ENCODE measurements at places on chromosomes 5 and 9. TPM values are rescaled to one million over a fixed set of nuclear protein-coding genes. Genes with fewer than 3 reads are reported as not detected.

The SLC36A1 gene
- 8.6 TPM for total RNA-seq

The ZNF367 gene
- 10.0 TPM for total RNA-seq

The SPATA31A3 gene
- not detected for total RNA-seq

The ARID3C gene
- not detected for total RNA-seq

The GADD45G gene
- 0.64 TPM for total RNA-seq

The GRIN3A gene
- not detected for total RNA-seq

The DRD1 gene
- total RNA-seq: not detected

The SYK gene
- total RNA-seq: not detected

The GPR150 gene
- total RNA-seq: 0.31 TPM

The PHF24 gene
- not detected for total RNA-seq

The GRXCR2 gene
- total RNA-seq: not detected

The SLC23A1 gene
- total RNA-seq: not detected

The SETD9 gene
- 3.6 TPM for total RNA-seq

The FGD3 gene
- not detected for total RNA-seq

The TMEM171 gene
- 5.0 TPM for total RNA-seq

The FOXI1 gene
- not detected for total RNA-seq

The PFDN1 gene
- 108 TPM for total RNA-seq

The ARL14EPL gene
- 0.58 TPM for total RNA-seq

The GABRA6 gene
- total RNA-seq: not detected

The DPYSL3 gene
- 146 TPM for total RNA-seq

The HEMGN gene
- not detected for total RNA-seq

The SPAG8 gene
- 0.69 TPM for total RNA-seq

The PLAC8L1 gene
- total RNA-seq: 0.80 TPM

The FBXW11 gene
- 44.7 TPM for total RNA-seq

The PHYHD1 gene
- total RNA-seq: 0.30 TPM

The SLC4A9 gene
- not detected for total RNA-seq

The KCTD16 gene
- 0.49 TPM for total RNA-seq

The UBE2R2 gene
- 51.5 TPM for total RNA-seq

The PCA3 gene
- 0.32 TPM for total RNA-seq

The C9 gene
- total RNA-seq: 0.44 TPM

The TMC1 gene
- 1.5 TPM for total RNA-seq

The ACSL6 gene
- not detected for total RNA-seq

The SVEP1 gene
- total RNA-seq: 0.29 TPM

The DMRT3 gene
- total RNA-seq: not detected

The C8G gene
- total RNA-seq: 1.4 TPM

The FAM78A gene
- 26.6 TPM for total RNA-seq
